Glutamatergic neuron (in vitro differentiated cells): ENCODE measurements at places on chromosomes 7 and 10. TPM values are rescaled to one million over a fixed set of nuclear protein-coding genes. Genes with fewer than 3 reads are reported as not detected.

- no peak for DNase-seq
- H3K27me3 ChIP-seq = peaks cover 2% of the 10 kb centered on the region
- H3K4me3 ChIP-seq = no peak overlapping the region
- H3K27ac ChIP-seq = no peak overlapping the region
These were observed 111.0 kb downstream of the CDK6 start for GRCh38 chr7:92725161-92725925.

DNA sequence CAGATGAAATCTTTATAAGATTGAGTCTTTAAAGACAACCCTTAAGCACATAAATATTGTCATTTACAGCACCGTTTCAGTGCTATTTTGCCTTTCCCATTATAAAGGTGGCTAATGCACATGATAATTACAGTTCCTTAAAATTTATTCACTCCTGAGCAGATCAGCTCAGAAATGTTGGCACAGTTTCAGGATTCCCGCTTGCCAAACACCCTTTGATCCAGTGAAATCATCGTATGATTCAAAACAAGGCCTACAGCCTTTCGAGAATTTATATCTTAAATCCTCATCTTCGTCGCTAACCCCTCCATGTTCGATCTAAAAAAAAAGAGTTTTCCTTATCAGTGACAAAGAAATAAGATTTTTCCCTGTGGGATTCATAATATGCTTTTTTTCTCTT is 14.1 kb upstream of the SOSTDC1 start:
- no peaks in the 10 kb centered on the region for H3K4me1 ChIP-seq
- H3K27ac ChIP-seq = no peak overlapping the region
- H3K4me3 ChIP-seq = no peak overlapping the region
- DNase-seq = no peak
- no peaks in the 10 kb centered on the region for H3K36me3 ChIP-seq

The ITPRIP gene
- 19.8 TPM for total RNA-seq

- no peaks in the 10 kb centered on the region for H3K36me3 ChIP-seq
- no peak overlapping the region for H3K4me3 ChIP-seq
- H3K27ac ChIP-seq = no peak overlapping the region
- peaks cover 2% of the 10 kb centered on the region for H3K4me1 ChIP-seq
These were observed 53.0 kb upstream of the NFKB2 start for GRCh38 chr10:102342458-102342857.

The CAV1 gene
- total RNA-seq = 0.78 TPM

GRCh38 chr10:117503244-117504205 is 39.0 kb upstream of the EMX2 start:
- peak overlapping the region; percentile 50 for H3K4me3 ChIP-seq
- no peaks in the 10 kb centered on the region for H3K36me3 ChIP-seq
- H3K4me1 ChIP-seq = peaks cover 24% of the 10 kb centered on the region
- H3K27ac ChIP-seq = peak overlapping the region; percentile 90

The OR2A5 gene
- total RNA-seq = not detected

GRCh38 chr7:41762641-41763040 is 59.8 kb upstream of the INHBA start:
- DNase-seq = no peak
- H3K27ac ChIP-seq = no peak overlapping the region
- H3K27me3 ChIP-seq = no peaks in the 10 kb centered on the region
- H3K4me1 ChIP-seq = no peaks in the 10 kb centered on the region
- H3K4me3 ChIP-seq = no peak overlapping the region

DNA sequence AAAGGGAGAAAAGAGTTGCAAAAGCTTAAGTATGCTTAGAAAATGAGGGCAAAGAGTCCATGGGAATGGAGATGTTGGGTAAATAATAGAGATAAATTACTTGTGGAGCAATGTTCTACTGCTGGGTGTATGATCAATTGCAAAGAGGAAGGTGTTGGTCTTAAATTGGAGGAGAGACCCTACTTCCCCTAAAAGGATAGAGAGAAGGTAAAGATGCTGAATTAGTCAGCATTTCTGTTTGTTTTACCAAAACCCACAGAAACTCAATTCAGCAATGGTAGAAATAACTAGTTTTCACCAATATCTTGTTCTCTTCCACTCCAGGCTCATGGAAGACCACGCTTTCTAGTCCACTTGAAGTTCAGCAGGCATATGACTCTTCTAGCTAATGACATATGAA is 32.1 kb downstream of the ASB4 start:
- DNase-seq = no peak
- H3K27ac ChIP-seq = no peak overlapping the region
- H3K36me3 ChIP-seq = no peaks in the 10 kb centered on the region
- H3K27me3 ChIP-seq = no peaks in the 10 kb centered on the region
- no peak overlapping the region for H3K4me3 ChIP-seq
- H3K4me1 ChIP-seq = no peaks in the 10 kb centered on the region

GRCh38 chr7:80517282-80517747 is 5.5 kb upstream of the GNAT3 start:
- no peaks in the 10 kb centered on the region for H3K36me3 ChIP-seq
- no peak overlapping the region for H3K4me3 ChIP-seq
- H3K27ac ChIP-seq = no peak overlapping the region
- no peak for DNase-seq

GRCh38 chr7:143387156-143387975 is 6.2 kb downstream of the ZYX start:
- H3K27ac ChIP-seq = peak overlapping the region; percentile 15
- H3K4me1 ChIP-seq = peaks cover 7% of the 10 kb centered on the region

- no peak overlapping the region for H3K4me3 ChIP-seq
- peak; percentile 60 for DNase-seq
- H3K27me3 ChIP-seq = peaks cover 21% of the 10 kb centered on the region
These were observed 158.8 kb downstream of the SH3PXD2A start for GRCh38 chr10:103696411-103697145.

The UCN3 gene
- total RNA-seq = not detected

The TAS2R4 gene
- total RNA-seq = 1.0 TPM

DNA sequence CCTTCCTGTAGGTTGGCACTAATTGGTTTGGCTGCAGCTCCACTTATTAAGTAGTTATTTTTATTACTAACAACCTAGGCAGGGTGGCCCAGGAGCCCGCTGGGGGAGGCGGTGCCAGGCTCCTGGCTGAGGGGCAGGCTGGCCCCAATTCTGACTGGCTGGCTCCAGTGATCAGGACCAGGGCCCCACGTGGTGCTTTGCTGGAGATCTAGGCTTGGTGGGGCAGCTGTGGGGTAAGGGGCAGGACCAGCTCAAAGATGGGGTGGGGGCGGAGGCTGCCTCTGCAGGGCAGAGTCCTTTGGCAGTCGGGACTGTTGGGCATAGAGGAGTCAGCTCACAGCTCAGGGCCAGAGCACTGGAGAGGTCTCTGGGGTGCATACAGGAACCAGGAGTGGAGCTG is 2.4 kb downstream of the ASL start:
- DNase-seq = no peak
- no peak overlapping the region for H3K27ac ChIP-seq
- peaks cover 7% of the 10 kb centered on the region for H3K27me3 ChIP-seq
- no peaks in the 10 kb centered on the region for H3K36me3 ChIP-seq
- H3K4me1 ChIP-seq = no peaks in the 10 kb centered on the region
